Vagina (tissue), 2 donors: ENCODE measurements at places on chromosomes 7 and 10. TPM values are rescaled to one million over a fixed set of nuclear protein-coding genes. Genes with fewer than 3 reads are reported as not detected.

DNA sequence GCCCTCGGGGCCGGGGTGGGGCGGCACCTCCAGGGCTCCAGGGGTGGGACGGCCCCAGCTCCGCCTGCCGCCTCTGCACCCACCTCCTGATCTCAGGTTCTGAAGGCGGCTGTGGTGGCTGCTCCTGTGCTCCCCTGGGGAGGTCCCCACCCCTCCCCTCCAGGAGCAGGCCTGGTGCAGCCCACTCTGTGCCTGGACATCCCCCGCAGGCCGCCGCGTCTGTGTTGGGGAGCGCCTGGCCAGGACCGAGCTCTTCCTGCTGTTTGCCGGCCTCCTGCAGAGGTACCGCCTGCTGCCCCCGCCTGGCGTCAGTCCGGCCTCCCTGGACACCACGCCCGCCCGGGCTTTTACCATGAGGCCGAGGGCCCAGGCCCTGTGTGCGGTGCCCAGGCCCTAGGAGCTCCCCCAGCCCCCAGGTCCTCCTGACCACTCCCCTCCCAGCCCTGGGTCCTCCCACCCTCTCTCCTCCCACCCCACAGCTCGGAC, 5.5 kb downstream of the CYP2W1 start:
- no peak for DNase-seq

DNA sequence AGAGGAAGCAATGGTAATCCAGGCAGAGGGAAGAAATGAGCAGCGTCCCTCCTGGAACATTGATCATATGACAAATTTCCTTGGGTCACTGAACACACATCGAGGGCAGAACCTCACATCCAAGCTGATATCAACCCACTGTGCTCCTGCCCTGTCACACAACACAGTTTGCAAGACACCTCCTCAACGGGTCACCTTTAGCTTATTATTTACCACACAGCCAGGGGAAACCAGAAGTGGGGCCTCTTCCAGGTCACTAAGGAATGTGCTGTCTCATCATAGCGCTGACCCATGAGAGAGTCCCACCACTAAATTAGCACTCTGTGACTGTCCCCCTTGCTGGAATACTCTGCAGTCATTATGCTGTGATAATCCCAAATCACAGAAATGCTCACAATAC, 69.7 kb upstream of the PPP1R3C start:
- DNase-seq, result no peak

GRCh38 chr10:82668221-82668895, 793.4 kb downstream of the NRG3 start:
- DNase-seq, result no peak

- no peak for DNase-seq
Measured at GRCh38 chr7:39714447-39715091, 91.2 kb downstream of the RALA start.

DNA sequence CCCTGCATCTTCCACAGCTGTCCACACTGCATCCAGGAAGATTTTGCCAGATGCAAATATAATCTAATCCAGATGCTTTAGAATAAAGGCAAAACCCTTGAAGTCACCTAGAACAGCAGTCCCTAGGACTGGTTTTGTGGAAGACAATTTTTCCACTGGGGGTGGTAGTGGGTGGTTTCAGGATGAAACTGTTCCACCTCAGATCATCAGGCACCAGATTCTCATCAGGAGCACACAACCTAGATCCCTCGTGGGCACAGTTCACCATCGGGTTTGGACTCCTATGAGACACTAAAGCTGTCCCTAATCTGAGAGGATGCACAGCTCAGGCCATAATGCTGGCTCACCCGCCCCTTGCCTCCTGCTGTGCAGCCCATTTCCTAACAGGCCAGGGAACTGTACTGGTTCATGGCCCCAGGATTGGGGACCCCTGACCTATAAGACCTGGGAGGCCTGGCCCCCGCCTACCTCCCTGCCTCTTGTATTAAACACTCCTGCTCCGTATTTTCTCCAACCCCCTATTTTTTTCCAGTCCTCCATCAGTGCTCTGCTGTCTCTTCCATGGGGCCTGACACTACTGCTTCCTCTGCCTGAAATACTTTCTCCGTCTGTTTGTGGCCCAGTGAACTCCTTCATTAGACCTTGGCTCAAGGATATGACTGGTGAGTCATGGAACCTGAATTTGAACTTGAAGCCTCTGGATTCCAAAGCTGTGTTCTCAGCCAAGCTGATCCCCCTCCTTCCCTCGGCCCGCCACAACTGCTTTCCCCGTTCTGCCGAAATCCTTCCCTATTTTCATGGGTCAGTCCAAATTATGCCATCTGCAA, 79.9 kb upstream of the RHEB start:
- DNase-seq, result peak; percentile 89

GRCh38 chr10:25604591-25604990, 329.4 kb upstream of the MYO3A start:
- DNase-seq, result no peak

- DNase-seq, result no peak
Measured at GRCh38 chr7:23721456-23721855, 11.4 kb downstream of the STK31 start.

DNA sequence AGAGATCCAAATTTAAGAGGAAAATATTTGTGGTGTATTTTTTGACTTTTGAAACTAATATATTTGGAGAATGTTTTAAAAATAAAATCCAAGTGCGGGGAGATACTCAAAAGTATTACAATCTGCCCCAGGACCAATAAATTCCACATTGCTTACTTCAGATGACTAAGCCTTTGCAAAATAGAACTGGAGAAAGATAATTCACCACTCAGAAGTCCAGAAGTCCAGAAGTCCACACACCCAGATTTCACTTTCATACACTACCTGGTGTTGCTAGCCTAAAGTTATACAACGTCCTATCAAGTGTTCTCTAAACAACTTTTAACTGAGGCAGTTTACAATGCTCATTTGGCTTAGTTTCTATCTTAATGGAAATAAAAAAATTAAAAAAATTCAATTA, 487.0 kb upstream of the SEMA3D start:
- DNase-seq, result no peak

SSC4D gene
- not detected for total RNA-seq

- DNase-seq, result no peak
Measured at GRCh38 chr10:74530981-74531380, 295.4 kb upstream of the KAT6B start.

DNA sequence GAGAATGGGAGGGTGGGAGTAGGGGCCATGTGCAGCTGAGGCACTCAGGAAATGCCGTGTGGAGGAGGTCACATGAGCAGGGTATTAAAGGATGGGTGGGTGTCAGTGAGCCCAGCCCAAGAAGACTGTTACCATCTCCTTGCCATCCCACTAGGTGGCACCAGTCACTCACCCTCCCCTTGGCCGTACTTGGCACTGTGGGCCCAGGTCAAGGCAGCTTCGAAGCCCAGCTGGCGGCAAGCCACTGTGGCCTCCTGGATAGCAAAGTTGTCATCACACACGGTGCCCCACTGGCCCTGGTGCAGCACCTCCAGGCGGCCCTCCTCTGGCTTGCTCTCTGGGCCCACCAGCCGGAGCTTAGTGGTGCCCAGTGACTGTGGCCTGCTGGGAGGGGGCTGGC, 5.4 kb downstream of the LOXL4 start:
- DNase-seq, result peak; percentile 85

ECD gene
- 26.5 TPM for total RNA-seq

GRCh38 chr7:74183653-74184450, 9.7 kb downstream of the EIF4H start:
- DNase-seq, result no peak

COL13A1 gene
- total RNA-seq, result not detected
